ENCODE measurements at places on chromosomes 2 and 18. TPM values are rescaled to one million over a fixed set of nuclear protein-coding genes. Genes with fewer than 3 reads are reported as not detected.

DNA sequence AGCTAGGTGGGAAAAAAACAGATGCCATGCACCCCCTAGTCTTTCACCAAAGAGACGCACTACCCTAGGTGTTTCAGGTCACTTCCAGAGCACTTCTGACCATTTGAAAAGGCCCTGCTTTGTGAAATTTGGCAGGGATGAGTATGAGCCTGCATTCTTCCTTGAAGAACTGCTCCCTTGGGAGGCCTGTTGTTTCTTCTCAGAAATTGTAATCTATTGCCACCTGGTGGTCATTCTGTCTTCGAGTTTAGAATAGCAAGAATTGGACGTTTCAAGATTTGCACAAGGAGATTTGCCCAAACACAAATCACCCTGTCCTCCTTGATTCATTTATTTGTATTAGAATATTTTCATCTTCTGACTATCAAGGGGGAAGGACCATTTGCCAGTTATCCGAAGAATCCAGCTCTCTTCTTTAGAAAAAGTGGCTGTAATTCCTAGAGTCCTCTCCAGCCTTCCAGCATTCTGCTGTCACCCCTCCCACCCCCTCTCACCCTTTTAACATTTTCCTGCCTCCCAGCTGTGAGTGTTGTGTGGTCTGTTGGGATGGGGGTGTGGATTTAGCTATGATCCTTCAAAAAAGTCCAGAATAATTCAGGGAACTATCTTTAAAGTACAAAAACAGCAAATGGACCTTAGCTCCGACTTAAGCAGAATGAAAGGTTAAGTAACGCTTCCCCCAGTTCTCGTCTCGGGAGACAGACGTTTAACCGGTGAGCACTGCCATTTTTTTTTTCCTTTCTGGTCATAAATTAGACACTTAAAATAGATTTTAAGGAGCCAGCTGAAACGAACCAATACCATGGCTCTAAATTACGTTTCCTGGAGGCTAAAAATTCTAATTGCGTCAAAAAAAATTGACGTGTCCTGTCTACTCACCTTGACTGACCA, 3.7 kb upstream of the GAD1 start:
- no peak overlapping the region for H3K4me3 ChIP-seq
- no peaks in the 10 kb centered on the region for H3K36me3 ChIP-seq
- H3K27ac ChIP-seq: no peak overlapping the region
- peaks cover 47% of the 10 kb centered on the region for H3K27me3 ChIP-seq

GRCh38 chr2:238908960-238909951, 61.4 kb downstream of the TWIST2 start:
- H3K4me3 ChIP-seq: no peak overlapping the region
- DNase-seq: no peak
- H3K27me3 ChIP-seq: no peaks in the 10 kb centered on the region
- H3K4me1 ChIP-seq: no peaks in the 10 kb centered on the region
- H3K27ac ChIP-seq: no peak overlapping the region

GRCh38 chr2:151973901-151974199, 125.0 kb downstream of the CACNB4 start:
- H3K4me1 ChIP-seq: no peaks in the 10 kb centered on the region
- no peaks in the 10 kb centered on the region for H3K27me3 ChIP-seq
- no peak for DNase-seq
- no peaks in the 10 kb centered on the region for H3K36me3 ChIP-seq

- H3K4me1 ChIP-seq: peaks cover 15% of the 10 kb centered on the region
- H3K27me3 ChIP-seq: no peaks in the 10 kb centered on the region
- H3K27ac ChIP-seq: peak overlapping the region; percentile 0
- no peaks in the 10 kb centered on the region for H3K36me3 ChIP-seq
These were observed 3.5 kb downstream of the CWC22 start for GRCh38 chr2:180003559-180003958.

- no peaks in the 10 kb centered on the region for H3K36me3 ChIP-seq
- peaks cover 23% of the 10 kb centered on the region for H3K27me3 ChIP-seq
- H3K27ac ChIP-seq: no peak overlapping the region
- DNase-seq: no peak
- H3K4me1 ChIP-seq: no peaks in the 10 kb centered on the region
These were observed 14.2 kb downstream of the LIMS2 start for GRCh38 chr2:127661072-127661649.

- no peaks in the 10 kb centered on the region for H3K4me1 ChIP-seq
- peak; percentile 50 for DNase-seq
- H3K27ac ChIP-seq: no peak overlapping the region
These were observed 214.4 kb downstream of the FHOD3 start for GRCh38 chr18:36511791-36512352.

DNA sequence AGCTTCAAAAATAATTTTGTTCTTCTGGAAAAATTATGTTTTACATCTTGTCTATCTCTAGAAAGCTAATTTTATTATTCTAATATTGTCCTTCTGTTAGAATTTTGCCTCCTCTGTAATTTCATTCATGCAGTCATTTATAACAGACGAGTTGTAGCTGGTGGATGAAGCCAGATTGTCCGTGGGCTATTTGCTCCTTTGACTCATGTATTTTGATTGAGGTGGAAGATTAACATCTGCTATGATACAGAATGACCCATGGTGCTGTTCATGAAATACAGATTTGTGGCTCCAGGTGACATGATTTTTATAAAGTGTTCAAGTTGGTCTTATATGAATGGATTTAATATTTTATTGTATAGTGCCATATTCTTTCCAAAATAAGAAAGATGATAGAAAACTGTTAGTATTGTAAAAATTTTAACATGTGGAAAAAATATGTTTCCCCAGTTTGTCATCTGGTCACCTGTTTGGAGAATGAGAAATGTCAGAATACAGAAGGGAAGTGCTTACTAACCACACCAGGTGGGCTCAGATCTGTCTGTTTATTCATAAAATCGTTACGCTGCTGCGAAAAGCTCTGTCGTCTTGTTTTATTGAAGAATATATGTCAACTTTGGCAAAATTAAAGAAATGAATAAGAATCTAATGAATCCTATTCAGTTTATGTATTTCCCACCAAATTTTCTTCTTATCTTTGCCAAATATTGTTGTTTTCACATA, 20.4 kb upstream of the L3MBTL4 start:
- DNase-seq: no peak
- no peaks in the 10 kb centered on the region for H3K4me1 ChIP-seq
- H3K27ac ChIP-seq: no peak overlapping the region

- no peak for DNase-seq
- no peaks in the 10 kb centered on the region for H3K4me1 ChIP-seq
- H3K4me3 ChIP-seq: peak overlapping the region; percentile 50
- H3K27me3 ChIP-seq: peaks cover 4% of the 10 kb centered on the region
- H3K36me3 ChIP-seq: no peaks in the 10 kb centered on the region
These were observed 748 bp upstream of the ZNF804A start for GRCh38 chr2:184597571-184597991.

GRCh38 chr18:58603375-58604067, 25.4 kb downstream of the ALPK2 start:
- H3K4me3 ChIP-seq: no peak overlapping the region
- H3K36me3 ChIP-seq: no peaks in the 10 kb centered on the region
- no peaks in the 10 kb centered on the region for H3K27me3 ChIP-seq
- no peak overlapping the region for H3K27ac ChIP-seq

GRCh38 chr2:75041731-75042600, 83.5 kb downstream of the POLE4 start:
- H3K4me1 ChIP-seq: no peaks in the 10 kb centered on the region
- DNase-seq: no peak
- no peaks in the 10 kb centered on the region for H3K27me3 ChIP-seq

- H3K4me1 ChIP-seq: no peaks in the 10 kb centered on the region
- no peak for DNase-seq
- H3K4me3 ChIP-seq: no peak overlapping the region
- no peaks in the 10 kb centered on the region for H3K36me3 ChIP-seq
- H3K27me3 ChIP-seq: no peaks in the 10 kb centered on the region
- H3K27ac ChIP-seq: no peak overlapping the region
These were observed 18.3 kb downstream of the ERBB4 start for GRCh38 chr2:212520340-212520739.

The DES gene
- total RNA-seq: 24.0 TPM

All from colonic mucosa (tissue), 4 donors.